Forelimb muscle (tissue), 1 donor: ENCODE measurements at places on chromosomes 1 and 21. TPM values are rescaled to one million over a fixed set of nuclear protein-coding genes. Genes with fewer than 3 reads are reported as not detected.
A peak's percentile ranks its signal among the peaks of the same experiment; 100 is the strongest.

Gene MFN2
- polyA plus RNA-seq, result 74.4 TPM

Gene SRSF10
- 117 TPM for polyA plus RNA-seq

Gene CENPL
- polyA plus RNA-seq, result 7.7 TPM

- DNase-seq, result peak; percentile 74
Observed at GRCh38 chr1:178706432-178706831, 18.6 kb upstream of the RALGPS2 start.

Gene ROR1
- polyA plus RNA-seq, result 8.8 TPM

- DNase-seq, result no peak
Observed at GRCh38 chr1:84712276-84712874, 22.1 kb upstream of the SSX2IP start.

Gene GLIS1
- 0.06 TPM for polyA plus RNA-seq

Gene NR1I3
- 0.83 TPM for polyA plus RNA-seq

GRCh38 chr1:41656825-41657500 lies 172.5 kb upstream of the EDN2 start:
- no peak for DNase-seq

DNA sequence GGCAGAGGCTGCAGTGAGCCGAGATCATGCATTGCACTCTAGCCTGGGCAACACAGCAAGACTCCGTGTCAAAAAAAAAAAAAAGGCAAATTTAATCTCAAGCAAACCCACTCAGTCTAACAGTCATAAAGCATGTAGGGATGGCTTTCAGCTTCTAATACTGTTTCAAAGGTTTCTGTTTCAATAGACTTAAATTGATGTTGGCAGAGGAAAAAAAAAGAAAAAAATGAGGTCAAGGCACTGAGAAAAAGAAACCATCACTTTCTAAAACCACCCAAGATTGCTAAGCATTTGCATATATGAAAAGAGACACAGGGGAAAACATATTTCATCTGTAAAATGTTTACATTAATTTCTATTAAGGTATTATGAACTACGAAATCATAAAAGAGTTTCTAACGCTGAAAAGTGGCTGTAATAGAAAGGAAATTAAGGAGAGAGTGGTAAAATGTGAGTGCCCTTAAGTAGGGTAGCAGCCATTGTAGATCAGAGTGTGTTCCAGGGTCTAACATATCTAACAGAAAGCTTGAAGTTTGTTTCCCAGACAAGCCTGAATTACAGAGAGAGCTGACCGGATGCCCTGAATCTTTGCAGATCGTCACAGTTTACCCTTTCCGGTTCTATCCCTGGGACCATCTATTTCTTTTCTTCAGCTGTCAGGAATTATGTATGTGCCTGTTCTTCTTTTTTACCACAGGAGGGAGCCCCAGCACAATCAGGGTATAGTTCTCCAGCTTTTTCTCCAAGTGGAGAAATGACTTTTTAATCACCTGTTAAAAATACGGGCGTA lies 70.0 kb downstream of the PLD5 start:
- no peak for DNase-seq

DNA sequence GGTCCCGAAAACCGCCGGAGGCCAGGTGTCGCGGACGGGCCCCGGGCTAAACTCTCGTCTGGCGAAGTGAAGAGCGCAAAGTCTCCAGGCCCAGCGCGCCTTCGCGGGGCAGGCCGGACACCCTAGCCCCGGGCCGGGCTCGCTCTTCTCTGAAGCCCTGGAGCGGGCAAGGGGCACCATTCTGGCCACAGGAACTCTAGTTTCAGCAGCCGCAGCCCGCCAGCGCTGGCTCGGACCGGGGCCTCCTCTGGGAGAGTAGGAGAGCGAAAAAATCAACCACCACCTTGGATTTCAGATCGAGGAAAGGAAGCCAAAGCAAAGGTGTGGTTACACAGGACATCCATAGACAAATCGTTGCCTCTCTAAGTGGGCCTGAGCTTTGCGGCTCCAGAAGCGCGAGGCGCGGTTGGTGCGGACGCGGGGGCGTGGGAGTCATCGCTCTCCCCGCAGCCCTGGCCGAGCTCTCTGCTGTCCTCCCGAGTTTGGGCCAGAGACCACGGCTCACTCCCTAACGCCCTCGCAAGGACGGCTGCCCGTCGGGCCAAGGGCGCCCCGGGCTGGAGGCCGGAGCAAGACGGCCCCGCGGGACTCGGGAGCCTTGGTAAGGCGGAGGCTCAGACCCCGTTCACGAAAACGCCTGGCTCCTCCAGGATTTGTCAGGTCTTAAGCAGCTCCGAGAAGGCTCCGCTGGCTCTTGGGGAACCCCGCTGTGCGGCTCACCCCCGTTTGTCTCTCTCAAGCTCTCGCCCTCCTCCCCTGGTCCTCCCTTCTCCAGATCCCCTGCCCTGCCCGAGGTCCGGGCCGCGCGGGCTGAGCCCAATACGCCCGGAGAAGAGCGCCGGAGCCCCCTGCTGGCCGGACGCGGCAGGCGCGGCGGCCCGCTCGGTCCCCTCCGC lies 132.9 kb upstream of the DPYD start:
- no peak for DNase-seq

GRCh38 chr1:93694039-93694438 lies 12.4 kb upstream of the BCAR3 start:
- no peak for DNase-seq

DNA sequence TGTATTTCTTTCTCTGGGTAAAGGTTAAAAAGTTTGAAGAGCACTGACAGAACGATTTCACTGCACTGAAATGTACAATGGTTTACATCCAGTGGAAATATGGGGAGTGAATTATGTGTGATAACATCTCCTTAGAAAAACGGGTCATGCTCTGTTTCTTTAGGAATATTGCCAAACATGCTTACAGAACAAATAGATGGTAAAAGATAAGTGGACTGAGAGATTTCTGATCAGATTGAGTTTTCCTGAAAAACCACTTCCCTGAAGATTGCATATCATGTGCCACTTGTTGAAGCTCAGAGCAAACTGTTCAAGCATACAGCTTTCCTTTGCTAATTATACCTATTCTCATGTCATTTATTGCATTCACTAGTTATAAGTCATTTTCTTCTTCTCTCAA lies 29.9 kb upstream of the DISP1 start:
- DNase-seq, result no peak

DNA sequence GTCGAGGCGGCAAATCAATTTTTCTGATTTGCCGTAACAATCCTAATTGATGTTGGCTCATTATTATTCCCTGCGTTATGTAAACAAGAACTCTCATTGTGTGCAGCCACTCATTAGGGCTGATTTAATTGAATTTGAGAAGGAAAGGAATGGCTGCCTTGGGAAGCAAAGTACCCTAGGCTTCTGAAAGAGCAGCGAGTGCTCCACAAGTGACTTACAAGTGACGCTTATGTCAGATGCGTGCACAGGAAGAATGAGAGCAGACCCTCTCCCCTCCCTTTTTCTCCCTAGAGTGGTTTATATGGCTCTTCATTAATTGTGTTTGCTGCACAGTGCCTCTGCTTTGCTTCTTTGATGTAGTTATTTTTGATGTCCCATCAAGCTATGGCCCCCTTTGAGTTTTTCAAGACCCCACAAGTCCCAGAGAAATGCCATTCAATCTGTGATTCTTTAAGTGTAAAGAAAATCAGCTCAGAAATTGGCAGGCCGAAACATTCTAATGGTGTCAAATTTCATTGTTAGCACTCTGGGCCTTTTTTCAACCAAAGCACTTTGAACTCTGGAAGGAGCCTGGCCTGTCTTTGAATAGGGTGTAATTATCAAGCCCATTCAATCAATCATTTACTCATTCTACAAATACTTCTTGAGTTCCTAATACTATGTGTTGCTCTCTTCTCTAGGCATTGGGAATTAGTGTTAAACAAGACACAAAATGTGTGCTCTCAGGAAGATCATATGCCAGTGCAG lies 86.8 kb upstream of the VAV3 start:
- no peak for DNase-seq

DNA sequence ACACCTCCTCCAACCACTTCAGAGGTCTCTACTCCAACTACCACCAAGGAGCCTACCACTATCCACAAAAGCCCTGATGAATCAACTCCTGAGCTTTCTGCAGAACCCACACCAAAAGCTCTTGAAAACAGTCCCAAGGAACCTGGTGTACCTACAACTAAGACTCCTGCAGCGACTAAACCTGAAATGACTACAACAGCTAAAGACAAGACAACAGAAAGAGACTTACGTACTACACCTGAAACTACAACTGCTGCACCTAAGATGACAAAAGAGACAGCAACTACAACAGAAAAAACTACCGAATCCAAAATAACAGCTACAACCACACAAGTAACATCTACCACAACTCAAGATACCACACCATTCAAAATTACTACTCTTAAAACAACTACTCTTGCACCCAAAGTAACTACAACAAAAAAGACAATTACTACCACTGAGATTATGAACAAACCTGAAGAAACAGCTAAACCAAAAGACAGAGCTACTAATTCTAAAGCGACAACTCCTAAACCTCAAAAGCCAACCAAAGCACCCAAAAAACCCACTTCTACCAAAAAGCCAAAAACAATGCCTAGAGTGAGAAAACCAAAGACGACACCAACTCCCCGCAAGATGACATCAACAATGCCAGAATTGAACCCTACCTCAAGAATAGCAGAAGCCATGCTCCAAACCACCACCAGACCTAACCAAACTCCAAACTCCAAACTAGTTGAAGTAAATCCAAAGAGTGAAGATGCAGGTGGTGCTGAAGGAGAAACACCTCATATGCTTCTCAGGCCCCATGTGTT lies 66.6 kb downstream of the TPR start:
- DNase-seq, result no peak

Gene NBL1
- polyA plus RNA-seq, result 28.2 TPM

Gene ARV1
- polyA plus RNA-seq, result 14.7 TPM

Gene GNG4
- 0.42 TPM for polyA plus RNA-seq

Gene AKR7A3
- polyA plus RNA-seq, result 1.4 TPM

Gene BRDT
- polyA plus RNA-seq, result not detected

- DNase-seq, result no peak
Observed at GRCh38 chr1:15500184-15501178, 23.5 kb downstream of the CASP9 start.

- DNase-seq, result no peak
Observed at GRCh38 chr1:2198571-2198970, 4.0 kb upstream of the FAAP20 start.

Gene ACTL8
- not detected for polyA plus RNA-seq

DNA sequence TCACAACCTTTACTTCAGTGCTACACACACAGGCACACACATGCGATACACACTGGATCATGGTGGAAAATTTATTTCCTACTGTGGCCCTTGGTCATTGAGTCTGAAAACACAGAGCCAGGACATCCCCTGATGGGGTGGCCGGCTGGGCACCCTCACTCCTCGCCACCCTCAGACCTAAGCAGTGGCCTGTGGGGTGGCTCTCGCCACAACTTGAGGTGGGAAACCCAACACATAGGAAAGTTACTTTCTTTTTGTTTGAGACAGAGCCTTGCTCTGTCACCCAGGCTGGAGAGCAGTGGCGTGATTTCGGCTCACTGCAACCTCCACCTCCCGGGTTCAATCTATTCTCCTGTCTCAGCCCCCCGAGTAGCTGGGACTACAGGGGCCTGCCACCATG lies 19.4 kb downstream of the CRYAA start:
- DNase-seq, result no peak

DNA sequence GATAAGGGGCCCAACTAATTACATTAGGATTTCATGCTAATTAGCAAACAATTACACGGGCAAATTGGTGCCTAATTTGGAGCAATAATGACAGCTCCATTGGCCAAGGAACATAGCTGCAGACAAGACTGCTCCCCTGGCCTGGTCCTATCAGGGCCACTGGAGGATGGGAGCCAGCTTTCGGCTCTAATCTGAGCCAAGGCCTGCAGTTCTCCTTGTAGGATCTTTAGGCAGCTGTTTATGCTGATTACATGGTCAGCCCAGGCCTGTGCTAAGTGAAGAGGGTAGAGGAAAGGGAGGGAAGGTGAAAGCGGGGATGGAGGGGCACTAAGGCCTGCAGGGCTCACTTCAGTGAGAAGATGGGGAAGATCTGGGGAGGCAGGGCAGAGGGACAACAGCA lies 12.4 kb upstream of the ADGRB2 start:
- no peak for DNase-seq

DNA sequence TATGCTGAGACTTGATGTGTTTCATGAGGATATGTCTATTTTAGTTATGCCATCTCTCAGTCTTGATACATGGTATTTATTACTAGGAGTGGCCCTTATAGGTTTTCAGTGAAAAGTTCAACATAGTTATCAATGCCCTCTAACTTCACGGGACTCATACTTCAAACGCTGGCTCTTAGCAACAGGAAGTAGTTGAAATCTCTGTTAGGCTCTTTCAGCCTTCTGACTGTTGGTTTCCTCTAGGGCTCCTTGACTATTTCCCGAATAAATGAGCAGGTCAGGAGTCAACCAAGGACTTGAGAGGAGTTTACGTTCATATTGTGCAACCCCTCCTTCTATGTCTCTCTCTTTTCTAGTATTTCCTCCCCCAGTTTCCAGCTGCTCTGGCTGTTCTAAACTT lies 141.8 kb downstream of the RGS7 start:
- DNase-seq, result no peak

- DNase-seq, result no peak
Observed at GRCh38 chr1:211648336-211648735, 27.1 kb downstream of the NEK2 start.

Gene C1QA
- 22.2 TPM for polyA plus RNA-seq

DNA sequence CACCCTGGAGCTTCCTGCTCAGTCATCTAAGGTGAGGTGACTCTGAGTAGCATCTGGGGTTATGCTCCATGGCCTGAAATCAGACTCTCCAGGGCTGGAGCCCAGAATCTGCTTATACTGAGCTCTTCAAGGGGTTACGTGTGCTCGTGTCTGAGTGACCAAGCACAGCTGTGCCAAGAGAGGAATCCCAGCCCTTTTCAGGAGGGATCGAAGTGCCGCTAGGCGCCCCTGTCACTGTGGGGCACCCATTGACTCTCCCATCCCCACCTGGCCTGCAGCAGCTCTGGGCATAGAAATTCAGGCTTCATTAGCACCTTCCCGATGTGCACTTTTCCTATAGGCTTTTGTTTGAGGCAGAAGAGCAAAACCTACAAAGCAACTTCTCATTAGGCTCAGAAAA lies 13.8 kb downstream of the VASH2 start:
- no peak for DNase-seq

DNA sequence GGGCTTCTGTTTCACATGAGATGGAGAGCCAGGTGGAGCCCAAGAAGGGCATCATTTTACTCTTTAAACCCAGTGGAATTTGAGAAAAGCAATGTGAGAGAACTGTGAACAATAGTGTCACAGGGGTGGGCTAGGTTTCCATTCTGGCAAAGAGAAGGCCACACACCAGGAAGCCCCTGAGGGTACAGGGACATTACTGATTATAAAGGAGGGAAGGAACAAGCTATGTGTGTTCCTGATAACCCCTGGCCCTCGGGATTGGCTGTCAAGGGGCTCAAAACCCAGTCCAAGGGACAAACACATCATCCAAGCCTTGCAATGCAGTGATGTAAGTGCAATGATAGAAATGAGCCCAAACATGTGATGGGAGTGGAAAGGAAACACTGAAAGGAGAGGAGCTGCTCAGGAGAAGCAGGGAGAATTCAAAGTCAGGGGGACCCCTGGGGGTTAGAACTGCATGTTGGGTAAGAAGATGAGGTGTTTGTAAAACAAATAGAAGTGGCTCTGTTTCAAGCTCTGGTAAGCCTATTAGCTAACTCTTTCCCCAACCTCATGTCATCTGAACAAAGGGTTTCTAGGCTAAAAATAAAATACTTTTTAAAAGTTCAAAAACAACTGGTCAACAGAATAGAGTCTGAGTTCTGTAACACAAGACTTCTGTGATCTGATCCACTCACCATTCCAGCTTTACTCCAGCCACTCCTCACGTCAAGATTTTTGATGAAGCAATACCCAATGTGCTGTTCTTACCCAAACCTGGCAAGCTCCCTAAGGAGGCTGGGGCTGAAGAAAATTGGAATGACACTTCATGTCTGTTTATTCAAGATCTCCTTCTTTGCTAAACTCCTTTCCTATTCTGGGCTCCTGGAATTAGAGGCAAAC lies 51.1 kb upstream of the IL12RB2 start:
- no peak for DNase-seq

GRCh38 chr21:35408401-35408800 lies 359.3 kb upstream of the RUNX1 start:
- DNase-seq, result no peak
